ENCODE measurements at places on chromosomes 4 and X. TPM values are rescaled to one million over a fixed set of nuclear protein-coding genes. Genes with fewer than 3 reads are reported as not detected.

DNA sequence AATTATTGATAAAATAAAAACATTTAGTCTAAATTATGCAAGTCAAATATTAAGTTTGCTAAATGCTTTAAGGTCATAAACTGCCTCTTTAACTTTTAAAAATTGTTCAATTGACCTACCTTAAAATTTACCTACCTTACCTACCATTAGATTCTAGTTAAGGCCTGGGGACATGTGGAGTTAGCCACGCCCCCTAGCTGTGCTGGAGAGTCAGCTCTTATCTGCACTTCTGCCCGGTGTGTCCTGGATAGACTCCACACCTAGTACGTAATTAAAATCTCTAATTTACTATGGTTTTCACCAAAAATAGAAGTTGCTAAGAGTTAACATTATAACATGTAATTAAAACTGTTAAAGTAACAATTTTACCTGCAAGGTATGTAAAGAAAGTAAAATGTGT, 22.7 kb downstream of the TENM3 start:
- no peak overlapping the region for H3K27ac ChIP-seq
- H3K36me3 ChIP-seq, result no peaks in the 10 kb centered on the region
- no peaks in the 10 kb centered on the region for H3K4me1 ChIP-seq
- H3K4me3 ChIP-seq, result no peak overlapping the region
- DNase-seq, result no peak

Gene AMOT
- total RNA-seq, result 35.1 TPM

GRCh38 chr4:152000518-152000917, 239.7 kb upstream of the GATB start:
- H3K4me1 ChIP-seq, result no peaks in the 10 kb centered on the region
- no peak overlapping the region for H3K4me3 ChIP-seq
- no peaks in the 10 kb centered on the region for H3K27me3 ChIP-seq
- DNase-seq, result no peak
- H3K36me3 ChIP-seq, result no peaks in the 10 kb centered on the region

DNA sequence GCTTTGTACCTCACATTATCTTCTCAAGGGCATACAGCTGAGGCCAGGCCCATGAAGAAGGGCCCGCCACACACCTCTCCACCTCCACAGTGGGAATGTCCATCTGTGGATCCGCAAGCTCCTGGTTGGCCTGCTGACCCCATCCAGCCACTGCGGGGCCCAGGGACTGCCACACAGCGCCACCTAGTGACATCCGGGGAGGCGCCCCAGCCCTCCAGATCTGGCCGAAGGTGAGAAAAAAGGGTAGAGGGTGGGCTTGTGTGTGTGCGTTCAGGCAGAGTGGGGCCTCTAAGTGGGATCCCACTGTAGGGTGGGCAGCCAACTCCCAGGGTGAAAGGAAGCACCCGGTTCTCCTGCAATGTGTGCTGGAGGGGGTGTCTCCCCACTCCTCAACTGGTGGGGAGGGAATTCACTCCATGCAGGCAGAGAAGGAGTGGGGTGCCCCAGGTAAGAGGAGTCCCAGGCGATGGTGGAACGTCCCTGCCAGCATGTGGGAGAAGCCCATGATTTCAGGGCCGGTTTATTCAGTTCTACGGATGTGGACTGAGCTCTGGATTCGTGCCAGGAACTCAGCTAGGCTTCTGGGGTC, 117.3 kb downstream of the ENPP6 start:
- no peaks in the 10 kb centered on the region for H3K27me3 ChIP-seq
- no peak overlapping the region for H3K27ac ChIP-seq
- no peaks in the 10 kb centered on the region for H3K36me3 ChIP-seq
- H3K4me3 ChIP-seq, result no peak overlapping the region
- H3K4me1 ChIP-seq, result no peaks in the 10 kb centered on the region

DNA sequence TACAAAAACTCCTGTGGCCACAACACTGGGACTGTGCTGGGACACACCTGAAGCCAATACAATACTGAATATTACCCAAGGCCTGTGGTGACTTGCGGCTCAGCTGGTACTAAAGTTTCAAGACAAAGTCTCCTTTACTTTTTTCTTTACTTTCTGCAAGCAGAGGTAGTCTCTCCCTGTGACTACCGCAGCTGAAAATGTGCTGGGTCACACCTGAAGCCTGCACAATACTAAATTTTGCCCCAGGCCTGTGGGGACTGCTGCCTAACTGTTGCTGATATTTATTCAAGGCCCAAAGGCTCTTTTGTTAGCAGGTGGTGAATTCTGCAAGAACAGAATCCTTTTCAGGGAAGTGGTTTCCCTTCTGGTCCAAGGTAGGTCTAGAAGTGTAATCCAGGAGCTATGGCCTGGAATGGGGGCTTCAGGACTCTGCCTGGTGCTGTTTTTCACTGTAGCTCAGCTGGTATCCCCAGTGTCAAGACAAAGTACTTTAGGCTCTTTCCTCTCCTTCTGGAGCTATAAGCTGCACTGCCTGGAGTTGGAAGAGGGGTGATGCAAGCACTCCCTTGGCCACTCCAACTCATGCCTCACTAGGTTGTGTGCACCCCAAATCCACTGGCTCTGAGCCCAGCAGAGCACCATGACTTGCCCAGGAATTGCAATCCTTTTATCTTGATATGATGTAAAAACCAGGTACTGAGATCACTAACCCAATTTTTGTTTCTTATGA, 489.4 kb downstream of the TECRL start:
- H3K27ac ChIP-seq, result no peak overlapping the region
- DNase-seq, result no peak
- H3K4me1 ChIP-seq, result no peaks in the 10 kb centered on the region
- H3K4me3 ChIP-seq, result no peak overlapping the region
- H3K36me3 ChIP-seq, result no peaks in the 10 kb centered on the region
- no peaks in the 10 kb centered on the region for H3K27me3 ChIP-seq

Gene SYTL5
- 0.69 TPM for total RNA-seq

Gene SLIT2
- total RNA-seq, result 11.5 TPM

DNA sequence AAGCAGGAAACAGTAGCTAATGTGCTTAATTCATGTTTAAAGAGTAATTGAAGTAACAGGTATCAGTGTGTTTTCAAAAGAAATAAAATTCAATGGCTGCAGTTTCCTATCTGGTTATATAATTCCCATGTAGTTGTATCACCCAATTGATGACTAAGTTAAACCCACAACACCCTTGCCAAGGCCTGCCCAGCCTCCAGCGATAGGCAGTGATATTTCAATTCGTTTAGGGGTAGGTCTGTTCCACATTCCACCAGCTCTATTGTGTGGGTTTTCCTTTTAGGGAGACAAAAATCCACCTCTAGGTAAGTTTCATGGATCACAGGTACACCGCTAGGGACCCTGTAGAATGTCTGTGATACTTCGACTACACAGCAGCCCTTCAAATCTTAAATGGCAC, 24.7 kb upstream of the MXRA5 start:
- H3K4me3 ChIP-seq, result no peak overlapping the region
- no peaks in the 10 kb centered on the region for H3K36me3 ChIP-seq
- DNase-seq, result no peak
- no peaks in the 10 kb centered on the region for H3K27me3 ChIP-seq
- no peaks in the 10 kb centered on the region for H3K4me1 ChIP-seq
- no peak overlapping the region for H3K27ac ChIP-seq

Gene BEX5
- 9.5 TPM for total RNA-seq

DNA sequence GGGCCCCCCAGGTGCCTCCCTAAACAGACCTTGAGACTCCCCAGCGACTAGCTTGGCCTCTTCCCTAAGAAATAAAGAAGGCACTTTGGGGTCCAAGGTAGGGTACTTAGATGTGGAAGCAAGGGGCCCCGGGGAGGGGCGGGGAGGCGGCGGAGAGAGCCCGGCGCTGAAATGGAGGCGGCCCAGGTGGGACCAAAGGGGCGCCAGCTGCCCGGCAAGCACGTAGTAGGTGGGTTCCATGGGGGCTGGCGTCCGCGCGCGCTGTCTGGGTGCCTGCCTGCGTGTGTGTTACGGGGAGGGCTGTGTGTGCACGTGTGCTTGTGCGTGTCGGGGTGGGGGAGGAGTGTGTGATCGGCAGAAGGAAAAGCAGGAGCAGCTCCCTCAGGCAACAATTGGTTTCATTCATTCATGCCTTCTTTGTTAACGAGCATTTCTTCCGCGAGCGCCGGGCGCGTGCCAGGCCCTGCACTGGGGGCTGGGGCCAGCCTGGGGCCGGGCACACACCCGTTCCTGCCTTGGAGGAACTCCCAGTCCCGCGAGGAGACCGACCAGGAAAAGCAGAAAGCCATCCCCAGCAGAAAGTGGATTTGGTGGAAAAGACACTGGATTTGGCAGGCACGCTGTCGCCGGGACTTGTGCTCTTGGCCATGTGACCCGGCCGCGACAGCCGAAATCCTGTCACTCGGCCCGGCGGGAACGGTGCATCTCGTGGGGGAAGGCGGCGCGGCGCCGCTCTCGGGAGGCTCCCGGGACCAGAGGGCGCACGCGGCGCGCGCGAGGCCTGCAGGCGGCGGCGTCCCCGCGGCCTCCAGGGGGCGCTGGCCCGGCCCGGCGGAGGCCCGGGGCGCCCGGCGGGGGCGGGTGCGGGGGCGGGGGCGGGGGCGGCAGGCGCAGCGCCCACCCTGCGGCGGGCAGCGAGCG, 3.3 kb upstream of the DUSP9 start:
- peak overlapping the region; percentile 22 for H3K27ac ChIP-seq
- peak; percentile 11 for DNase-seq
- H3K36me3 ChIP-seq, result no peaks in the 10 kb centered on the region
- H3K4me1 ChIP-seq, result no peaks in the 10 kb centered on the region
- peaks cover 3% of the 10 kb centered on the region for H3K27me3 ChIP-seq

DNA sequence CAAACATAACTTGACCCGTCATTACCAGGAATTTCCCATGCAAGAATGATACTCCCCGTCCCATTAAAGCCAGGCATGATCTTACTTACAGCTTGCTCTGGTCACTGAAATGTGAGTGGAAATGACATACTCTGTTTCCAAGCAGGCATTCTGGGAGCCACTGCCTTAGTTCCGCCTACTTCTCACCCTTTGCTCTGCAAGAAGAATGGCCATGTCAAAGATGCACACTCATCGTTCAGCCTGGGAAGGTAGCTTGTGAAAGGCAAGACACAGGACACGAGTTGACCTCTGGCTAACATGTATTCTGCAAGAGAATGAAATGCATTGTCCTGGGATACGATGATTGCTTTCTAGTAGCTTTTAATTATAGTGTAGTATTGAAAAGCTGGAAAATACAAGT, 1144.4 kb downstream of the NLGN4X start:
- H3K4me3 ChIP-seq, result no peak overlapping the region
- no peaks in the 10 kb centered on the region for H3K4me1 ChIP-seq
- DNase-seq, result no peak
- H3K27me3 ChIP-seq, result no peaks in the 10 kb centered on the region

Gene PRPS2
- total RNA-seq, result 36.1 TPM

DNA sequence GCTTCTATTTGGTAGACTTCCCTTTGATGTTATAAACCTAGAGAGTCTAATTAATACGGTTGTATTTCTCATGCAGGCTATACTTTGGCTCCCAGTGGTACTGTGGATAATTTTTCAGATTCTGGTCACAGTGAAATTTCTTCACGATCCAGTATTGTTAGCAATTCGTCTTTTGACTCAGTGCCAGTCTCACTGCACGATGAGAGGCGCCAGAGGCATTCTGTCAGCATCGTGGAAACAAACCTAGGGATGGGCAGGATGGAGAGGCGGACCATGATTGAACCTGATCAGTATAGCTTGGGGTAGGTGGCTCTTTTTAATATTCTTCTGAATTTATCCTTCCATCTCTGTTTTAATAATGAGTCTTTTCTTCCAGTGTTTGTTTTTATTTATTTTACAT, 249.7 kb downstream of the RAPGEF2 start:
- DNase-seq, result no peak
- H3K4me3 ChIP-seq, result no peak overlapping the region
- peaks cover 27% of the 10 kb centered on the region for H3K36me3 ChIP-seq
- H3K27me3 ChIP-seq, result no peaks in the 10 kb centered on the region
- no peaks in the 10 kb centered on the region for H3K4me1 ChIP-seq

Gene MAPK10
- 54.5 TPM for total RNA-seq

Gene FHDC1
- total RNA-seq, result 5.9 TPM

- H3K4me3 ChIP-seq, result no peak overlapping the region
- peaks cover 6% of the 10 kb centered on the region for H3K4me1 ChIP-seq
- no peak for DNase-seq
- H3K27me3 ChIP-seq, result no peaks in the 10 kb centered on the region
These were observed 12.3 kb upstream of the CHRNA9 start for GRCh38 chr4:40322811-40323210.

DNA sequence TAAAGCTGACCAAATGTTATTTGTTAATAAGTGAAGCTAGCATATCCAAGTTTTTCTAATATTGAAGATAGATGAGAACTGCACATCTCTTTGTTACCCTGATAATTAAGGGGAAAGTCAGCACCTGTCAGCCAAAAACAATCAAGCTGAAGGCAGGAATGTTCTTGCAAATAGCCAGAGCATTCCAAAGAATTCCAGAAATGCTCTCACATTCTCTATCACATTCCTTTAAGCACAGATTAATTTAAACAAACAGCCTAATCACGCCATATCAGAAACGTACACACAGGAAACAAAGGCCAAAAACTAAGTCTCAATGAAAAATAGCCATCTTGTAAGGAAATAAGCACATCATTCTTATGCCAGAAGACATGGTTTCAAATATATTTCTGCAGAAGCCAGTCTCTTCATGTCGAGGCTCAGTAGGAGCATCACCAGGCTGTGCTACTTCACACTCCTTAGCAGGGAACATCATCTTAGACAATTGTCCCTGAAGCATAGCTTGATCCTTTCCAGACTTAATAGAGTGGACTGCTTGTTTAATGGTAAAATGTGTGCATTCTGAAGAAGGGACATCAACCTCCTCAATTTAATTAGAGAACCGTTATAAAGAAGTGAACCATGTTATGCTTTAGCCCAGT, 252.9 kb upstream of the TTC29 start:
- DNase-seq, result peak; percentile 16
- H3K36me3 ChIP-seq, result no peaks in the 10 kb centered on the region
- H3K27me3 ChIP-seq, result no peaks in the 10 kb centered on the region

- H3K27me3 ChIP-seq, result no peaks in the 10 kb centered on the region
- H3K27ac ChIP-seq, result peak overlapping the region; percentile 74
- peak overlapping the region; percentile 69 for H3K4me3 ChIP-seq
- DNase-seq, result peak; percentile 57
- H3K36me3 ChIP-seq, result no peaks in the 10 kb centered on the region
- no peaks in the 10 kb centered on the region for H3K4me1 ChIP-seq
These were observed 840 bp downstream of the ZNF711 start for GRCh38 chrX:85244450-85245211.

GRCh38 chr4:145635117-145635516, 15.9 kb downstream of the MMAA start:
- no peaks in the 10 kb centered on the region for H3K27me3 ChIP-seq
- H3K4me3 ChIP-seq, result no peak overlapping the region
- H3K4me1 ChIP-seq, result no peaks in the 10 kb centered on the region
- H3K27ac ChIP-seq, result no peak overlapping the region
- H3K36me3 ChIP-seq, result no peaks in the 10 kb centered on the region
- no peak for DNase-seq

GRCh38 chr4:107718351-107718965, 1.6 kb downstream of the PAPSS1 start:
- H3K36me3 ChIP-seq, result no peaks in the 10 kb centered on the region
- peak overlapping the region; percentile 66 for H3K4me3 ChIP-seq
- H3K27ac ChIP-seq, result no peak overlapping the region
- H3K4me1 ChIP-seq, result peaks cover 5% of the 10 kb centered on the region
- no peak for DNase-seq
- H3K27me3 ChIP-seq, result no peaks in the 10 kb centered on the region

All from kidney (tissue), 22 donors.